ENCODE measurements at places on chromosomes 3 and 15.

- peak; percentile 72 for DNase-seq
Measured at GRCh38 chr15:70466895-70467529, 296.3 kb downstream of the UACA start.

DNA sequence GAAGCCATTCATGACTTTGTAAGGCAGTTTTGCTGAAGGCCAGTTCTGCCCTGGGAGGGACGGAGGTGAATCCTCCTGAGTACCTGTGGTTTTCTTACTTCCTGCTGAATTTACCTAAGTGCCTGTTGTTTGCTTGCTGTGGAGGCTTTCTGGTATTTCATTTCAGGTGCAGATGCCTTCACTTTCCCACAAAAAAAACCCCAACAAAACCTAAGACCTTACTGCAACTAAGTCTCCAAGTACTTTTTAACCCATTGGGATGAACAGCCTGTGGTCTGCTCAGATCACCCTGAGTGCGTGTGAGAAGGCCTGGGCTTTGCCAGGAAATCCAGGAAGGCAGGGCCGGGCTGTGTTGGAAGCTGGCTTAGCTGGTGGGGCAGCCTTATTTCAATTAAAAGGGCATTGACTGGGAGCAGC is 65.3 kb downstream of the IGF1R start:
- DNase-seq = no peak

DNA sequence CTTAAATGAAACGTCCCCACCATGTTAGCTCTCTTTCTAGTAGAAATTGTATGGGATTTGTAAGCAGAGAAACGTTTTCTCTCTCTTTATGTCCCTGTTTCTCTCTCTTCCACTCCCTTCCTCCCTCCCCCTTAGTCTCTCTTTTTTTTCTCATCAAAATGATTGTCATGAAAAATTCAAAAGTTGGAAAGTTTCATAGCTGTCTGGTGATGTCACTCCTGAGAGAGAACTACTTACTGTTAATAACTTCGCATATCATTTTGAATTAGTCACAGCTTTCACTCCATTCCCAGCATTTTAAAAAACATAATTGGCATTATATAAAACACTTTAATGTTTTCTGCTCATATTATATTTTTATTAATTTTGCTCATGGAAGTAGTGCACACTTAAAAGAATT is 331.1 kb downstream of the C3orf38 start:
- no peak for DNase-seq

DNA sequence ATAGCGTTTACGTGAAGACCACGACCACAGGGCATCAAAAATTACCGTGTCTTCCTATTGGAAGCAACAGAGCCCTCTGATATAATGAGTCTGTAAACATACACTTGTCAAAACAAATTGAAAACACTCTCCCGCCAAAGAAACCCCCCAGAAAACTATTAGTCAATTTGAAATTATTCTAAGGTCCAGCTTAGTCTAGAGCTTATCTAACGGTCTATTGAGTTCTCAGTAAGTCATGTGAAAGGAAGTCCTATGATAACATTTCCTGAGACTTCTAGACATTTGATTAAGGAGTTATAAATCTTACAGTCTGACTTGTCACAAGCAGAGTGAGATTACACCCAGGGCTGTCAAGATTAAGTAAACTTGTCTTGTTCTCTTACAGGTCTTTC is 356.3 kb downstream of the FOXP1 start:
- no peak for DNase-seq

DNA sequence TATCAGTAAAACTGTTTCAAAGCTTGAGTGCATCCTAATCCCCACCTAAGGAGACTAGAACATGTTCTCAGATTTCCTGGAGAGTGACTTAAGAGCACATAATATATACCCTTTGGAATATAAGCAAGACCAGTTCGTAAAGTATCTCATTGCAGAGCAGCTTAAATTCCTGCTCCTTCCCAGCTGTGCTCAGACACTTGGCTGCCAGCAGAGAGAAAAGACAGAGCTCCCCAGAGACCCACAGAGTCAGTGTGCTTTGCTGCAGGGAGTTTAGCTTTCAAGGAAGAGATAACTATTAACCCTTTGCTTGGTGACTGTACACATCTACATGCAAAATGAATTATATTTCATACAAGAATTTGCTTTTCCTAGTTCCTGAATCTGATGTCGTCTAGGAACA is 338.1 kb upstream of the ARHGEF26 start:
- peak; percentile 84 for DNase-seq

DNA sequence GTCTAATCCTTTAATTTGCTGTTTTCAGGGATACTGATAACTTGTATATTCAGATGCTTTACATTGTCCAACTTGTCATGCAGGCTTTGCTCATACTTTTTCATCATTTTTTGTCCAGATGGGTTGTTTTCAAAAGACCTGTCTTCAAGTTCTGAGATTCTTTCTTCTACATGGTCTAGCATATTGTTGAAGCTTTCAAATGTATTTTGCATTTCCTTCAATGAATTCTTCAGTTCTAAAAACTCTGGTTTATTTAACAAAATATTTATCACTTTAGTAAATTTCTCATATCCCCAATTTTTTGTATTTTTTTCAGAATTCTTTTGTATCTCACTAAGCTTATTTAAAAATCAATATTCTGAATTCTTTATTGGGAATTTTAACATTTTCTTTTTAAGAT is 388.3 kb upstream of the IL12A start:
- DNase-seq = no peak

DNA sequence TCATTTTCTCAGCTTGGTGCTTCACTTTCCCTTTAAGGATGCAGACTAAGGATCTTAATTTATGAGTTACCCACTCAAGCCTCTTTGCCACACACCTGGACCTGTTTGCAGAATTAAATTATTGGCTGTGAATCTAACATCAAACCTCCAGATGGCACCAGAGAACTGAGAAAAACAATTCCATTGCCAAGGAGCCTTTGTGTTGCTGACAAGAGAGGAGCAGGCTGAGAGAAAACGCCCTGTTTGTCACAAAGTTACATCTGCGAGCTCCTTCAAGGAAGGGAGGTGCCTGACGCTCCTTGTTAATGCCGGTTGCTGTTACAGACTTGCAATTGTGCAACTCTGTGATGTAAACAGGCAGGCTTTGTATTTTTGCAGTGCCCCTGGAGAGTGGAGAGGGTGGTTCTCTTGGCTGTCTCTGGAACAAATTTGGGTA is 36.3 kb upstream of the TMC3 start:
- DNase-seq = peak; percentile 71

DNA sequence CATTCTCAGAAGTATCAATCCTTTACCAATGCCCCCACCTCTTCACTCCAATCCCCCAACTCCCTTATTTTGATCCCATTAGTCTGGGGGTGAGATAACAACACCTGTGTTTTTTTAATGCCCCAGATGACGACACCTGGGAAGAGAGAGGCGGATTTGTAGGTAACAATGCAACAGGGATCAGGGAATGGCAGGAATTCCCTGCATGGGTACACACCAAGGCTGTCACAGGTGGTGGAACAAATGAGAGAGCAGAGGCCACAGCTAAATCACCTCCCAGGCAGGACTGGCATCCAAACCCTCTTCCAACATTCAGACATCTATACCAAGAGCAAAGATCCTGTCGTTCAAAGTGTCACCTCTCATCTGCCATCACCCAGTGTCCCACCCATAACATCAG is 319.2 kb upstream of the TRIM42 start:
- no peak for DNase-seq

- DNase-seq = no peak
Measured at GRCh38 chr3:145798007-145798406, 363.0 kb downstream of the PLOD2 start.

- no peak for DNase-seq
Measured at GRCh38 chr15:78977091-78977571, 32.3 kb upstream of the CTSH start.

- DNase-seq = no peak
Measured at GRCh38 chr3:84965141-84965540, 6.4 kb downstream of the CADM2 start.

GRCh38 chr3:11136830-11137626 is 17.3 kb upstream of the HRH1 start:
- peak; percentile 63 for DNase-seq

- DNase-seq = no peak
Measured at GRCh38 chr15:71542836-71543235, 267.5 kb upstream of the NR2E3 start.

- no peak for DNase-seq
Measured at GRCh38 chr15:66881173-66881905, 179.3 kb downstream of the SMAD6 start.

GRCh38 chr3:37855363-37855970 is 6.2 kb upstream of the CTDSPL start:
- peak; percentile 88 for DNase-seq

GRCh38 chr3:88882121-88882520 is 225.3 kb upstream of the EPHA3 start:
- DNase-seq = no peak

DNA sequence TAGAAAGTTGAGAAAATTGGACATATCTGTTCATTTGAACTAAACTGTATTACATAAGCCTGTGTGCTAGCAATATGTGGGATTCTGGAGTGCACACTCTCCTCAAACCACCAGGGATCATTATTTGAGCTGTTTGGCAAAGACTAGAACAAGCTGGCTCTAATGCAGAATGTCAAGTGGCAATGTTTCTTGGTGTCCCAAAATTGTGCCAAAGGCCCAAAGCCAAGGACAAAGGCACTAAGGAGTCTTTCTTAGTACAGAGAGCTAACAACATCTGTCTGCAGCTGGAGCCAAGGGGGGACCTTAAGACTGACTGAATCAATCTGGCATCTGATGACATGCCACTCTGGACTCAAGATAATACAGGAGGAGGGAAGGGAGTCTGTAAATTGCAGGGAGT is 76.7 kb upstream of the STRIT1 start:
- no peak for DNase-seq

- DNase-seq = no peak
Measured at GRCh38 chr3:13872451-13872850, 7.4 kb downstream of the WNT7A start.

GRCh38 chr3:148329481-148330235 is 368.0 kb upstream of the AGTR1 start:
- no peak for DNase-seq

- no peak for DNase-seq
Measured at GRCh38 chr3:48018841-48019240, 2.6 kb upstream of the MAP4 start.

GRCh38 chr15:88645171-88646087 is 6.6 kb downstream of the ISG20 start:
- DNase-seq = no peak

DNA sequence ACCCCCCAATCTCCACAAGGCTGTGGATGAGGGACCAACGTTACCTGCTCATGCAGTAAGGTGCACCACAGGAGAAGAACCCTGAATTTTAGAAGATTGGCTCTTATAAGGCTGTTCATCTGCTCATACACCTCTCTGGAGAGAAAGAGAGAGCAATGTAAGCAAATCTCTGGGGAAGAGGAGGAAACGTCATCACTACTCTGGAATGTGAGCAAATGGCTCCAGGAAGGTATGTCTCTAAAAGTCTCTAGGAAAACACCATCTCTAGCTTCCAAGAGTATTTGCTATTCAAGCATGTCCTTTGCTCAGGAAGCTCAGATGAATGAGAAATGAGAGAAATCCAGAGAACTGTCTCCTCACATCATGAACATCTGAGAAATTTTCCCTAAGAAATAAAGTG is 235.4 kb downstream of the TBL1XR1 start:
- DNase-seq = no peak

GRCh38 chr3:137110392-137110996 is 152.7 kb downstream of the IL20RB start:
- no peak for DNase-seq

DNA sequence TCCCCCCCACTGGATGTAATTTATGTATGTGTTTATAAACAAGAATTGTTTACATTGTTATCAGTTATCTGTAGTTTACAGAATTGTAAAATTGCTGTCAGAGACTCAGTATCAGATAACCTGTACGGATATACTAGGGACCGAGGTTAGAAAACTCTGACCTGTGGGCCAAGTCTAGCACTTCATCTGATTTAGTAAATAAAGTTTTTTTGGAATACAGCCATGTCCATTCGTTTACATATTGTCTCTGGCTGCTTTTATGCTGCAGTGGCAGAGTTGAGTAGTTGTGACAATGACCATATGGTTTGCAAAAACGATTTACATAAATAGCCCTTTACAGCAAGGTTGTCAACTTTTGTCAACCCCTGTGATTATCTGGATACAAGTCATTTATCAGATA is 52.6 kb downstream of the LRRC28 start:
- no peak for DNase-seq

GRCh38 chr3:194121891-194122631 is 13.9 kb upstream of the HES1 start:
- no peak for DNase-seq

DNA sequence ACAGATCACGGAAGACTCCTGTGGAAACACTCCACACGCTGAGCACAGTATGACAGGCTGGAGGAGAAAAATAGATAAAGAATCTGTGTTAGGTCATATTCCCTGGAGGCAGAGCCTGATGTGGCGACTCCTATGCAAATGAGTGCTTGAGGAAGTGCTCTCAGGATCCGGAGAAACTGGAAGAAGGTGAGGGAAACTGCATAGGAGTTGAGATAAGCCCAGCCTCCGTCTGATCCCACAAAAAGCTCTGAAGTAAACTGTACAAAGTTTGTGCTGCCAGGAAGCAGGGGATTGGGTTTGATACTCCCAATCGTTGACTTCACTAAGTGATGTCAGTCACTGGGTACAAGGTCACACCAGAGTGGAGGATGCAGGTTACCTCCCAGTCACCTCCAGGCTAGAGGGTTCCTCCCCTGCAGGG is 33.4 kb downstream of the OSBPL10 start:
- no peak for DNase-seq

DNA sequence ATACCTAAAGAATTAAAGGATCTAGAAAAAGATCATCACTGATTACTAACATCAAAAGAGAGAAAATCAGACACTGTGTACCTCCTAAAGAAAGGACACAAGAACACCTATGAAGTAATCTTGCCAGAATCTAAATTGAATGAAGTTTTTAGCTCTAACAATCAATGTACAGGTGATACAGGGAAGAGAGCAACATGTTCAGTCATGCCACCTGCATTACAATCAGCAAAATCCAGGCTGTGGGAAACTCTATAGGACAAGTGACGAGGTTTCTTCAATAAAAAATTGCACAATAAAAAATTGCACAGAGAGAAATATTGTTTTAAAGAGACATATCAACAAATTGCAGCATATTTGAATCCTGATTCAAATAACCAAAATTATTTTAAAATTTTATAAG is 93.3 kb downstream of the SEMA5B start:
- no peak for DNase-seq

DNA sequence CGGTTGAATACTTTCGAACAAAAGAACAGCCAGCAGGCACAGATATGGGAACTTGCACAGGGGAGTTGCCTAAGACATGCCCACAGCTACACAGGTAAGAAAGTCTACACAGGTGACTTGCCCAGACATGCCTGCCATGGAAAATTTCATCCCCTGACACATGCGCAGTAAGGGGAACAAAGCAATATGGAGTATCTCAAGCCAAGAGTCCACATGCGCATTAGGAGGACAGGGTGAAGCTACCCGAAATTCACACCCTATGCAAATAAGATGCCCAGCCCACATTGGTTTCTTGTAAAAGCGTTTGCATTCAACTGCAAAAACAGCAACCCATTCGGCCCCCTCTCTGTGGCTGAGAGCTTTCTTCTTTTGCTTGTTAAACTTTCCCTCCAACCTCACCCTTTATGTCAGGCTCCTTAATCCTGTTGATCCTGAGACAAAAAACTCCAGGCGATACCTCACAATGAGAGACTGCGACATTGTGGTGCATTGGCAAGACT is 49.3 kb upstream of the TRPM1 start:
- no peak for DNase-seq
